ENCODE measurements at places on chromosomes 13 and 19. TPM values are rescaled to one million over a fixed set of nuclear protein-coding genes. Genes with fewer than 3 reads are reported as not detected.

U2AF2 gene
- total RNA-seq: 106 TPM

SPTBN4 gene
- total RNA-seq: 1.8 TPM

PSG1 gene
- not detected for total RNA-seq

APOC4 gene
- not detected for total RNA-seq

- H3K4me3 ChIP-seq: no peak overlapping the region
- peak; percentile 24 for DNase-seq
- H3K4me1 ChIP-seq: peaks cover 6% of the 10 kb centered on the region
- H3K36me3 ChIP-seq: no peaks in the 10 kb centered on the region
- H3K27me3 ChIP-seq: no peaks in the 10 kb centered on the region
Measured at GRCh38 chr13:32309312-32310133, 5.6 kb downstream of the ZAR1L start.
